Stomach (tissue), 19 donors: ENCODE measurements at places on chromosomes 16 and 17. TPM values are rescaled to one million over a fixed set of nuclear protein-coding genes. Genes with fewer than 3 reads are reported as not detected.

WNT9B gene
- not detected for total RNA-seq

FAM20A gene
- not detected for total RNA-seq

DNA sequence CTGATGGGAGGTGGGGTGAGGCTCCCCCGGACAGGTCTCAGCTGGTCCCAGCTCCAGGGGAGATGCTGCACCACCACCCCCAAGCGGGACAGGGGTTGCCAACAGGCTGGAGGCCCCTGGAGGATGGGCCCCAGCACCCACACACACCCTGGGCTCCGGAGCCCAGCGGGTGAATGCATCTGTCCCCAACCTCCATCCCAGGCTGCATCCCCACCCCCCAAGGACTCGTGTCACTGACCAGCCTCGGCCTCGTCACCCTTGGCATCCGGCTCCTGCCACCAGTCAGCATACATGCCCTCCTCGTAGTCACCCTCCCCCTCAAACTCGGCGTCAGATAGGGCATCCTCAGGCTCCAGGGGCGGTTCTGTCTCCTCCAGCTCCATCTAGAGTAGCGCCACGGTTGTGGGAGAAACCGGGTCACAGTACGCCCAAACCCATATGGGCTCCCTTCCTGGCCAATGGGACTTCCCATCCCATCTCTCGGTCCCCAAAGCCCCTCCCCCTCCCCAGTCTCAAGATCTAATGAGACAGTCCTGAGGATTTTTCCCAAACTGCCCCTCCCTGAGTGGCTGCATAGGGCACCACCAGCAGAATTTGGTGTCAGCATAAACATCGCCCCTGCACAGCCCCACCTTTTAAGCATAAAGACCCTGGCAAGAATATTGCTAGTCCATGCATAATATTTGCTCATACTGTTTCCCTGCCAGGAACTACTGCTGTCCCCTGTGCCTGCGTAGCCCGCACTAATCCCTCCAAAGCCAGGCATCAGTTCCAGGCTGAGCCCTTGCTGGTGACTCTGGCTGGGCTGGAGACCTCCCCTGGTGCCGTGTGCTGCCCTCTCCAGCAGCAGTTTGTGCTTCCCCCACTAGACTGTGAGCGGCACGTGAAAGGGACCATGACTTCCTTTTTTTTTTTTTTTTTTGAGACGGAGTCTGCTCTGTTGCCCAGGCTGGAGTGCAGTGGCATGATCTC, 8.4 kb downstream of the P3H4 start:
- H3K27ac ChIP-seq, result no peak overlapping the region
- no peak for DNase-seq
- peaks cover 15% of the 10 kb centered on the region for H3K36me3 ChIP-seq
- H3K27me3 ChIP-seq, result no peaks in the 10 kb centered on the region
- peaks cover 8% of the 10 kb centered on the region for H3K4me1 ChIP-seq

DNA sequence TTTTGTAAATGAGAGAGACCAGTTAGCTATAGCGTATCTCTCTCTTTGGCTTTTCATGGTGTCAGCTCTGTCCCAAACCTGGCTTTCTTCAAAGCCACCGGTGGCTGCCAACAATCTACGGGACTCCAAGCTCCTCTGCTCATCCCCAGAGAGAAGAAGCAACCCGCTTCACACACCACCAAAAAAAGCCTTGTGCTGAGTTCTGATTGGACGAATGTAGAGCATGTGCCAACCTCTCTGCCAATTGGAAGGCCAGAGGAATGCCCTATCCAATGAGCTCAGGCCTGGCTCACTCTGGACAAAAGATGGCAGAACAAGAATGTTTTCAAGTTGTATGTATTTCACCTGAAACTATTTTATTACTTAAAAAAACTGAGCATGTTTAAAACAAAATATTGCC, 202.4 kb downstream of the C16orf95 start:
- DNase-seq, result no peak
- H3K4me1 ChIP-seq, result no peaks in the 10 kb centered on the region
- no peak overlapping the region for H3K27ac ChIP-seq
- H3K36me3 ChIP-seq, result no peaks in the 10 kb centered on the region

DNA sequence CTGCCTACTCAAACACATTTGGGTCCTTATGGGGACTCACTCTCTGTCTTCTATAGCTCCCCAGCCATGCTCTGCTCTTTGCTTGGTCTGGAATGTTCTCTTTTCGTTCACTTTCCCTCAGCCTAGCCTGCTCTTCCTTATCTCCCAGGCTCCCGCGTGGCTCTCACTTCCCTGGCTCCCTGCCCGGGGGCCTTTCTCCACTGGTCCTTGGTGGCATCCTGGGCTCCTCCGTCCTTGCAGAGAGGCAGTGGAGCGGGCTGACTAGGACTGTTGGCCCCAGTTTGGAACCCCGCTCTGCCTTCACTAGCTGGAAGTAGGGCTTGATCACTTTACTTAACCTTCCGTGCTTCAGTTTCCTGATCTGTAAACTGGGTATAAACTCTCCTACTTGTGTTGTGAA, 31.2 kb downstream of the SHISA6 start:
- H3K27me3 ChIP-seq, result peaks cover 3% of the 10 kb centered on the region
- no peak overlapping the region for H3K4me3 ChIP-seq
- H3K4me1 ChIP-seq, result peaks cover 27% of the 10 kb centered on the region
- DNase-seq, result no peak
- H3K27ac ChIP-seq, result no peak overlapping the region

DNA sequence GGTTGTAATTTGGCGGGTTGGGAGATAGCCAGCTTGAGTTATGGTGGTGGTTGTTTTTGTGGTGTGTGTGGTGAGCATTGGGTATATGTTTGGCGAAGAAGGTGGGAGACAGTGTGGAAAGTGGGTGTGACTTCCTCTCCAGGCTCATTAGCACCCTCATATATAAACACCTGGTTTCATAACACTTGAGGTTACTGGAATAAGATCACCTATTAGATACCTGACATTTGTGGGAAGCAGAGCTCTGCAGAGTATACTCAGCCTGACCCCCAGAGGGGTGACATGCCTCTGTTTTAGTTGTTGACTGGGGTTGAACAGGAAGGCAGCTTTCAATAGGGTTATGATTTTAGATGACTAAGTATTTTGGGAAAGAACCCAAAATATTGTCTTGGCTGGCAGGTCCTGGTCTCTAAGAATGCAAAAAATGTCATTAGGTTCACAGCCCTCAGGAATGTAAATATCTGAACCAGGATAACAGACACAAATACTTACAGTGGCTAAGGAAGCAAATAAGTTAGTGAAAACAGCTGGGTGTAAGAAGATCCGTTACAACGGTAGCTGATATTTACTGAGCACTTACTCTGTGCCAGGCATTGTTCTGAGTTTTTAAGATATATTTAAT, 18.3 kb upstream of the EFCAB13 start:
- peaks cover 13% of the 10 kb centered on the region for H3K4me1 ChIP-seq
- H3K36me3 ChIP-seq, result no peaks in the 10 kb centered on the region
- DNase-seq, result no peak
- peak overlapping the region; percentile 51 for H3K27ac ChIP-seq
- no peak overlapping the region for H3K4me3 ChIP-seq

DNA sequence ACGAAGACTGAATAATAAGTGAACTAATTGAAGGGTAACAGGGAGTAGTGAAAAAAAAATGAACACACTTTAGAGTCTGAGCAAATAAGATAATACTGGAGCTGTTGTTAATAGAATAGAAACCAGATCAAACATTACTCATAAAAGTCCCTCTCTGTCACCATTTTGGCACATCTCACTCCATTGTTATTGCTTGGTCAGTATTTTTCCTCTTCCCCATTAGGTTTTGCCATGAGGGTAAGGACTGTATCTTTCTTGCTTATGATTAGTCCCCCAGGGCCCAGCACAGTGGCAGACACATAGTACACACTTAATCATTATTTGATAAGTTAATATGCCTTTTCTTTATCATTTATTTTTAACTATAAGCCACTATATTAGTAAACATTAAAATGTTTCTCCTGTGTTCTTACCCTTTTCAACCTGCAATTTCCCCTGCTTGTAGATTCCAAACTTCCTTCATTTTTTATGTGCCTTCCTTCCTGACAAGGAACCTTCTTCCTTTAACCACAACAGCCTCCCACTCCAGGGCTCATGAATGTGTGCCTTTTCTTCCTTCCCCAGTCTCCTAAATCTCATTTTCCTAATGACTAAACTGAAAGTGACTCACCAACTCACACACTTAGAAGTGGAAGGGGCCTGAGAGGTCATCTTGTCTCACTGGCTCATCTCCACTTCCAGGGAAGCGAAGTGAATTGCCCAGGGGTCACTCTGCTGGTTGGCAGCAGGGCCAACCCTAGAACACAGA, 88.2 kb upstream of the HAS3 start:
- H3K4me3 ChIP-seq, result no peak overlapping the region
- DNase-seq, result no peak
- no peaks in the 10 kb centered on the region for H3K36me3 ChIP-seq

DNA sequence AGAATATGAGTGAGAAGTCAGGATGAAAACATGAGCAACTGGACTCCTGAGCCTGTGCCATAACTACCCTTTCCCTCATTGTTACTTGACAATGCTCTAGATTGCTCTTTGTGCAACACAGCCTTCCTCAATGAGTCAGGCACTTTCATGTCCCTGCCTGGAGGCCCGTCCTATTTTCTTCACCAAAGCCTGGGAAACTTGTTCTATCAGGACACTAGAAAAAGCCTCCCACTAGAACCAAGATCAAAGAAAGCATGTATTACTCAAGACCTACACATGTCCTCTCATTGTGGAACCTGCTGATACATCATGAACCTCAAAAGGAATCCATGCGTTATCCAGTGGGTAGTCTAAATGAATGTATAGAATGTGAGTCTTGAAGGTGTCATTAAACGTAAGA, 624.5 kb downstream of the TOX3 start:
- H3K27me3 ChIP-seq, result no peaks in the 10 kb centered on the region
- H3K4me1 ChIP-seq, result peaks cover 9% of the 10 kb centered on the region
- H3K27ac ChIP-seq, result no peak overlapping the region
- DNase-seq, result no peak
- no peak overlapping the region for H3K4me3 ChIP-seq

GRCh38 chr17:29495011-29495410, 71.8 kb downstream of the ABHD15 start:
- no peaks in the 10 kb centered on the region for H3K4me1 ChIP-seq
- H3K4me3 ChIP-seq, result no peak overlapping the region
- H3K36me3 ChIP-seq, result peaks cover 82% of the 10 kb centered on the region
- DNase-seq, result no peak
- no peak overlapping the region for H3K27ac ChIP-seq

DNA sequence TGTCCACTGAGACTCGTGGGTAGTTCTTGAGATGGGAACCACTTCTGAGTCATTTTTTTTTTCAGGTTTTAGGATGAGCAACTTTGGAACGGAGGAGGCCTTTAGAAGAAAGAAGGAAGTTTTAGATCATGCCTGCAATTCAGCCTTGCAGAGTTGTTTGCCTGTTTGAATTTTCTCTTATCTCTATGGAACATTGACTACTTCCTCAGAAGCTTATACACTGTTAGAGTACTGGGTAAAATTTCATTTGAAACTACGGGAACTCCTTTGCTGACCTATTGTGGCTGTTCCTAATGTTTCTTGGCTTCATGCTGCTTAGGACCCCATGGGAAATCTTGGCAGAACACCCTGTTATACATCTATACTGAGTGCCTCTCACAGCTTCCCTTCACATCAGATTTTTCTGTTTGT, 70.8 kb downstream of the MAP2K6 start:
- no peaks in the 10 kb centered on the region for H3K4me1 ChIP-seq
- DNase-seq, result no peak
